Stimulated activated CD4-positive, alpha-beta T cell treated with anti-CD3 and anti-CD28 coated beads, Interleukin-2, amount 100 ng/mL, for 48 hours (primary cell): ENCODE measurements at places on chromosomes 11 and 22.

DNA sequence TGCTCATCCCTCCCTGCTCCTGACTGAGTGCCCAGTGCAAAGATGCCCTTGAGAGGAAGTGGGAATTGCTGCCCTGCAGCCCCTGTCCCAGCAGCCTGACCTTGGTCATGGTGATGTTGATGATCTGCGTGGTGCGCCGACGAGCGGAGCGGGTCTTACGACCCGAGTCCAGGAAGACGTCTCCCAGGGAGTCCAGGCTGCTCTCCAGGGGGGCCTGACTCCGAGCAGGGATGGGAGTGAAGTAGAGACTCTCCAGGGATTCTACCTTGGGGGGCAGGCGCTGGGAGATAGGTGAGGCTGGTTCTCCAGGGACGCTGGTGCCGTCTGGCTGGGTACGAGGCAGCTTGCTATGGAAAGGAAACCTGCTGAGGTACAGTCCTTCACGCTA, 8.4 kb downstream of the IL18BP start:
- DNase-seq = no peak

DNA sequence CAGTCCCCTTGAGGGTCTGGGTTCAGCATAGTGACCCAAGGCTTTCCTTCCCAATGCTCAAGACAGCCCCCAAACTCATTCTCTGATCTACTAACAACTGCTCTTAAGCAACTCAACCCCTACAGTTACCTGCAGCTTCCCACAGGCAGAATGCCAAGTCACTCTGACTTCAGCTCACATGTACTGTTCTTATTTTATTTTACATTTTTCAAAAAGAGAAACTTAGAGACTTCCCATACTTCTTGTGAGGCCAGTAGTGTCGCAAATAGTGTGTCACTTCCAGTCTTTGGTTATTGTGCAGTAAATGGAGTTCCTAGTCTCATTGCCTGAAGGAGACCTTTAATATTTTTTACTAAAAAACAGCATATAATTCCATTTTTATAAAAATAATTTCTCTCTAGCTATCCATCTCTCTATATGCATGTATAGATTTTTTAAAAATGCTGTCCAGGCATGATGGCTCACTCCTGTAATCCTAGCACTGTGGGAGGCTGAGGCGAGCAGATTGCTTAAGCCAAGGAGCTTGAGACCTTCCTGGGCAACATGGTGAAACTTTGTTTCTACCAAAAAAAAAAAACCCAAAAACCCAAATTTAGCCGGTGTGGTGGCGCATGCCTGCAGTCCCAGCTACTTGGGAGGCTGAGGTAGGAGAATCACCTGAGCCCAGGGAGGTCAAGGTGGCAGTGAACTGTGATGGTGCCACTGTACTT, 41.8 kb downstream of the ENTHD1 start:
- no peak for DNase-seq

GRCh38 chr11:126363706-126364248, 8.3 kb downstream of the ST3GAL4 start:
- no peak for DNase-seq

DNA sequence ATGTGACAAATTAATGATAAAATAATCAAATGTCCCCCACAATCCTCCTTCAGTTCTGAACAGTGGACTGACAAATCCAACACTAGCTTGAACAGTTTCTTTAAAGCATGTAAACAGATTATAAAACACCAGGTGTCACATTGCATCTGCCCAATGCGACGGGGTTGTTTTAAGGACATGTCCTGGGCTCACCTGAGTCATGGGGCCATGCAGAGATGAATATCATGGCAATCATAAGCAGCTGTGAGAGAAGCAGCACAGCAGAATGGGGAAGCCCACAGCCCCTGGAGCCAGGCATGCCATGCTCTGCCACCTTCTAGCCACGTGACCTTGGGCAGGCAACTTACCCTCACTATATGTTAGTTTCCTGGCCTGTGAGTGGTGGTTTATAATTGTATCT, 93.9 kb upstream of the KCNA4 start:
- DNase-seq = no peak

DNA sequence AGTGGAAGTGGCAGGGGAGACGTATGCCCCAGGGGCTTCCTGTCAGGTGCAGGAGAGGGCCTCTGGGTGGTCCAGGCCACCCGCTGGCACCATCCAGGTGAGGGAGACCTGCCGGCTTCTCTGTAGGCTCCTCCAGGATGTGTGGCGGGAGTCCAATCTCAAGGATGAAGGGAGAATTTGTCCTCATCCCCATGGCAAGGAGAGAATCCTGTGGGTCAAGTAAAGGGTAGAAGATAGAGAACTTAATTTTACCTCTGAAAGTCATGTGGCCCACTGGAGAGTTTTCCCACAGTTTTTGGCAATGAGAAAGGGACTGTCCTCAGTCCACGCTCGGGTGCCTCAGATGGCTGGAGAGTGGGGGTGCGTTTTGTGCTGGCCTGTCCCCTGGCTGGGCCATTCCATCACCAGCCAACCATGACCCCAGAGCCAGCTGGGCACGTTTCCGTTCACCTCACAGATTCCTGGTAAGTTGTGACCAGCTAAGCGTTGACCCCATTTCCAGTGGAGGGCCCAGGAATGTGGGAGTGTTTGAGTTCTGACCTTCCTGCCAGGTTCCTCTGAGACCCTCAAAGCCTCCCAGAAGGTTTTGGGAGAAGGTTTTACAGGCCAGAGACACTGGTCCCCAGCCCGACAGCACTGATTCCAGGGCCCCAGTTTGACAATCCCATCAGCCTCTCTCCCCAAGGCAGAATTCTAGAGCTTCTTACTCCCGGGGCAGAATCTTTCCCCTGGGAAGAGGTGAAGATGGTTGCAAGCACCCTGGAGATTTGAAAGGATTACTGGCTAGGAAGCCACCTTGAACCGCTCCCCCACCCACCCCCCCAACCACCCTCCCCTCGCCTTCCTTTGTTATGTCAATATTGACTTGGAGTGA, 2.6 kb downstream of the OVOL1 start:
- DNase-seq = no peak
